Dorsolateral prefrontal cortex (tissue), 122 donors: ENCODE measurements at places on chromosomes 4 and X.

DNA sequence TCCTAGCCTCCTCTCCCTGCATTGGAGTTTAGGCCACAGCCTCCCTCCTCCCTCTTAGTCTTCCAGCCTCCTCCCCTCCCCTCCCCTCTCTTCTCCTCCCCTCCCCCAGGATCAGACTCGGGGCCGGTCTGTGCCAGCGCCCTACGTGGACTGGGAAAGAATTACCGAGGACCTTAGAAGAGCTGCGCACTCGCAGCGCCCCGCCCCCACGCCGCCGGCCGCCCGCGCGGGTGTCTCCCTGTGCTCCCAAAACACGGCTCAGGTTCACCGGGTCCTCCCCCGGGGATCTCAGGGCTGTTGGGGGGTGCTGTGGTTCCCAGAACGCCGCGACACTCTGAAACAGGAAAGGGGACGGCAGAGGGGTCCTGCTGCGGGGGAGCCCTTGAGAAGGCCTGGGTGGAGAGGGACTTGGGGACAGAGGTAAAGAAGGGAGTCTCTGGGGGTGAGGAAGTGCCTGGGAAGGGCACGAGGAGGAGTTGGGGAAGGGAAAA is 122.3 kb upstream of the TBL1X start:
- DNase-seq: peak; percentile 73

DNA sequence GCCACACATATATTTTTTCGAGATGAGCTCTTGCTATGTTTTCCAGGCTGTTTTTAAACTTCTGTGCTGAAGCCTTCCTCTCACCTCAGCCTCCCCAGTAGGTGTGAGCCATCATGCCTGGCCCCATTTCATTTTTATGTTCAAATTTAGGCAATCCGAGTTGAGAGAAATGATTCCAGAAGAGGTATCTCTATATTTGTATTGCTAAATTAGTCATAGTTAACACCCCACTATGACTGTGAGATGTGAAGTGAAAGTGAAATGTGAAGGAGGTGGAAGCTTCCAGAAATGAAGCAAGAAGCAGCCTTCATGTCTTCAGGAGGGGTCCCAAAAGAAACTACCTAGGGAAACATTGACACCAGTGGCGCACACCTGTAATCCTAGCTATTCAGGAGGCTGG is 17.7 kb downstream of the APELA start:
- DNase-seq: no peak

- DNase-seq: no peak
These were observed 3.1 kb upstream of the ZFX start for GRCh38 chrX:24146283-24146949.

DNA sequence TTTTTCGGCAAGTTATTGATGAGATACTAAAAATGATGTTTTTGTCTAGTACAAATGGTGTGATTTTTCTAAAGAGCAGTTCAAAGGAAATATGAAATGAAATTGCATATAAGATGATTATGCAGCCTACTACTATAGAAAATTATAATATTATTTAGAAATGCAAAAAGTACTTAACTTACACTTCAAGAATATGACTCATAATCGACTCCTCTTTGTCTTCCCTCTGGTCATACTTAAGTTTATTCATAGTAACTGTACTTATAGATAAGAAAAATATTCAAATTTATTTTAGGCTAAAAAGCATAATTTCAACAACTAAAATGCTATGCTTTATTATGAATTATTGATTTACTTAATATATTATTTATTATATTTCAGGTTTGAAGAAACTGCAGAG is 33.2 kb downstream of the CEP44 start:
- DNase-seq: no peak

GRCh38 chr4:174263445-174263736 is 20.1 kb downstream of the FBXO8 start:
- no peak for DNase-seq

DNA sequence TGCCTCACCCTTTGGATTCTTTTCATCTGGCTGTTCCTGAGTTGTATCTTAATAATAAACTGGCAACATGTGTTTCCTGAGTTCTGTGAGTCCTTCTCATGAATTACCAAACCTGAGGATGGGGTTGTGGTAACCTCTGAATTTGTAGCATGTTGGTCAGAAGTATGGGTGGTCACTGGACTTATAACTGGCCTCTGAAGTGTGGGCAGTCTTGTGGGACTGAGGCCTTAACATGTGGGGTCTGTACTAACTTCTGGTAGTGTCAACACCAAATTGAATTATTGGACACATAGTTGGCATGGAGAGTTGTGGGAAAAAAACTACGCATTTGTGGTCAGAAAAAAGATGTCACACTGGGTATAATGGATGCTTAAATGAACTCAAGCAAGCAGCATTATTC is 45.0 kb upstream of the TNIP3 start:
- DNase-seq: no peak

- no peak for DNase-seq
These were observed 292.2 kb downstream of the NLGN4X start for GRCh38 chrX:5936438-5936837.

DNA sequence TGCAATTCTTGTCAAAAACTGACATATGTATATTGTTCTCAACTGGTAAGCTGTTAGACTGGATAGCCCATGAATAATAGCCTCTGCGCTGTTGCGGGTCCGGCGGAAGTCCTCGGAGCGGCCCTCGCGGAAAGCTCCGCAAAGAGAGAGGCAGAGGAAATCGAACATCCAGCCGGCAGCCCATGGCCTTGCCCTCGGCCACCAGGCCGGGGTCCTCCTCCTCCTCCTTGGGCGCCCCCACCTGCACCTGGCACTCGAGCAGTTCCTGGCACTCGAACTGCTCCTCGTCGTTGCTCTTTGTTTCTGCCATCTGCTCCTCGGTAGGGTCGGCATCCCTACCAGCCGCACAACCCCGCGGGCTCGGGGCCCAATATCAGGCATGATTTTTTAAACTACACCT is 1176.3 kb downstream of the PCDH18 start:
- no peak for DNase-seq

- no peak for DNase-seq
These were observed 176.2 kb upstream of the CXorf66 start for GRCh38 chrX:140141444-140142029.

DNA sequence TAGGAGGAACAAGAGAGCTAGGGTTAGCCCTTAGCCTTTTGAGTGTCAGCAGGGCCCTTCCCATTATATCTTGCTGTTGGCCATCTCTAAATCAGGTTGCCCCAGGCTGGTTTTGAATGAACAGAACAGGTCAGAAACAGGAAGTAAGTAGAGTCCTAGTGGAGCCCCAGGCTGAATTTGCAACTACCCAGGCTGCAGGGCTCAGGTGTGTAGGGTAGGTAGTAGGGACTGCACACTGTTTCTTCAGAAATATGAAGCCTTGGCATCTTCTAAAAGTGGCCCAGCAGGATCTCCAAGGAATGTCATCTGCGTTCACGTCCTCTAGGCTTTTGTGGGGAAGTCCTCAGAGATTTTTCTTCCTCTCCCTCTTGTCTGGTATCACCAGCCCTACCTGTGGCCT is 90.2 kb downstream of the ADGRG4 start:
- DNase-seq: no peak

DNA sequence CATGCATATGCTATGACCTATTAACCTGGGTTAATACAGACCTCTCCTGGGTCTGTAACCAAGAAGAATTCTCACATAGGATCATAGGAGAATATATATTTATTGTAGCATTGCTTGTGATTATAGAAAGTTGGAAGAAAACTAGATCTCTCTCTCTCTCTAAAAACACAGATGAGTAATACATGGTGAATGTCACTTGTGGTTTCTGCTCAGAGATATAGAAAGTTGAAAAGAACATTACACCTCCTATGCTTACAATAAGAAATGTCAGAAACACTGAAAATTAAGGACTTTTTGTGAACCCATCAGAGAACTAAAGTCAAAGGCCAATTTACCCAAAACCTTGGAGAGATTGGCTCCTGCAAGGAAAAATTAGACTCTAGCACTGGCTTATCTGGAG is 1389.5 kb downstream of the FAM133A start:
- no peak for DNase-seq

- no peak for DNase-seq
These were observed 92.7 kb downstream of the NAP1L3 start for GRCh38 chrX:93580634-93581033.

DNA sequence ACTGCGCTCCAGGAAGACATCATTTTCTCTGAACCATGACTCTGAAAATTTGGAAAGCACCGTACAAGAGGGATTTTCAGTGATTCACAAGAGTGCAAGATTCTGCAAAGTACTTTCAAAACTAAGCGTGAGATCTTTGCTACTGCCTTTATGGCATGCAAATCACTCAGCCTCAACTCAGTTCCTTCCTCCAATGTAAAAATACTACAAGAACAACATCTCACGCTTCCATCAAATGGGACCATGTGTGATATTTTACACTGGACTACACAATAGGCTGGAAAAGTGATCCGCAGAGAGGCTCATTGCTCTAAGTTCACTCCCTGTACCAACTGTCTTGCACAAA is 674 bp upstream of the IL15 start:
- DNase-seq: no peak
